ENCODE measurements at places on chromosomes 12 and 14. TPM values are rescaled to one million over a fixed set of nuclear protein-coding genes. Genes with fewer than 3 reads are reported as not detected.

SYT1 gene
- 0.29 TPM for total RNA-seq

TM7SF3 gene
- 68.0 TPM for total RNA-seq

KLRC2 gene
- 0.88 TPM for total RNA-seq

MYH6 gene
- total RNA-seq: not detected

SAV1 gene
- total RNA-seq: 50.1 TPM

KRT5 gene
- total RNA-seq: not detected

ASPG gene
- under 0.01 TPM for total RNA-seq

ST8SIA1 gene
- total RNA-seq: 6.2 TPM

ANAPC5 gene
- total RNA-seq: 195 TPM

MYO1H gene
- total RNA-seq: not detected

CDCA3 gene
- 5.0 TPM for total RNA-seq

MANSC4 gene
- not detected for total RNA-seq

ACSM4 gene
- not detected for total RNA-seq

C12orf50 gene
- not detected for total RNA-seq

SERPINA9 gene
- under 0.01 TPM for total RNA-seq

MLXIP gene
- total RNA-seq: 14.1 TPM

GSG1 gene
- 0.29 TPM for total RNA-seq

BCAT1 gene
- 239 TPM for total RNA-seq

PPP4R4 gene
- total RNA-seq: 0.29 TPM

GYS2 gene
- total RNA-seq: not detected

FOXG1 gene
- under 0.01 TPM for total RNA-seq

IPO8 gene
- total RNA-seq: 25.7 TPM

CYP46A1 gene
- 0.59 TPM for total RNA-seq

IL26 gene
- total RNA-seq: 2.4 TPM

NINJ2 gene
- 5.8 TPM for total RNA-seq

KRT75 gene
- not detected for total RNA-seq

LUM gene
- total RNA-seq: 1,762 TPM

CLEC6A gene
- not detected for total RNA-seq

TMCC3 gene
- total RNA-seq: 0.36 TPM

CELA1 gene
- not detected for total RNA-seq

KRT86 gene
- total RNA-seq: under 0.01 TPM

SH2B3 gene
- 32.4 TPM for total RNA-seq

TAS2R13 gene
- total RNA-seq: 3.8 TPM

FSCB gene
- total RNA-seq: not detected

CACNB3 gene
- 15.2 TPM for total RNA-seq

CCDC88C gene
- 0.36 TPM for total RNA-seq

MGST1 gene
- 81.9 TPM for total RNA-seq

CLEC1B gene
- not detected for total RNA-seq

PLEKHG7 gene
- total RNA-seq: not detected

LRTM2 gene
- not detected for total RNA-seq

TGM1 gene
- total RNA-seq: 0.36 TPM

PTPRB gene
- 0.29 TPM for total RNA-seq

TSHR gene
- total RNA-seq: not detected

STYX gene
- 29.8 TPM for total RNA-seq

PAH gene
- not detected for total RNA-seq

UBR7 gene
- total RNA-seq: 25.3 TPM

TCTN2 gene
- total RNA-seq: 23.6 TPM

CSRP2 gene
- 13.4 TPM for total RNA-seq

PROX2 gene
- not detected for total RNA-seq

KRT82 gene
- not detected for total RNA-seq

ACOT4 gene
- 1.8 TPM for total RNA-seq

FAM186B gene
- 0.72 TPM for total RNA-seq

MYF5 gene
- total RNA-seq: not detected

TAS2R20 gene
- total RNA-seq: 5.4 TPM

SERPINA12 gene
- total RNA-seq: not detected

PIK3C2G gene
- total RNA-seq: not detected

PLCZ1 gene
- not detected for total RNA-seq
